ENCODE measurements at places on chromosomes 3 and 15.
A peak's percentile ranks its signal among the peaks of the same experiment; 100 is the strongest.

DNA sequence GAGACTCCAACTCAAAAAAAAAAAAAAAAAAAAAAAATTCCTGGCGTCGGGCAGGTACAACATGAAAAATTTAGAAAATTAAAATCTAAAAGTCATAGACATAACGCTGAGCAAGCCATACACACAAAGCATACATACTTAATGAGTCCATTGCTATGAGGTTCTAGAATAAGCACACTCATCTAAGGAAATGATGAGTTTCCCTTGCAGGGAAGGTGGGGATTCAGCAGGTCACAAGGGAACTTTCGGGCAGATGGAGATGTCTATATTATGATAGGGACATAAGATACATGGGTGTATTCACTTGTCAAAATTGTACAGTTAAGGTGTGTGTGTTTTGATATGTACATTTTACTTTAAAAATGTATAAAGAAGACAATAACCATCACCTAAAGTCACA lies 120.2 kb upstream of the LIPC start:
- no peak for DNase-seq

- DNase-seq = no peak
Observed at GRCh38 chr3:7249493-7250076, 388.7 kb downstream of the GRM7 start.

GRCh38 chr3:172586436-172586835 lies 63.2 kb upstream of the TNFSF10 start:
- DNase-seq = no peak

- DNase-seq = no peak
Observed at GRCh38 chr3:166447513-166447912, 610.3 kb upstream of the BCHE start.

DNA sequence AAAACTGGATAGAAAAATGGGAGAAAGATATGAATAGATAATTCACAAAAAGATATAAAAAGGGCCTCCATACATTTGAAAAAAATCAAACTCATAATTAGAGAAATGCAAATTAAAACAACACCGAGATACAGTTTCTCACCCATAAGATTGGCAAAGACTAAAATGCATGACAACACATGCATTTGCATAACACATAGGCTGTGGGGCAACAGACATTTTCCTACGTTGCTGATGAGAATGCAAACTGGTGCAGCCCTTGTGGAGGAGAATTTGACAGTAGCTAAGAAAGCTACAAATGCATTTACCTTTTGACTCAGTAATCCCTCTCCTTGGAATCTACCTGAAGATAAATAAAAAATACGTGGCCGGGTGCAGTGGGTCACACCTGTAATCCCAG lies 11.4 kb upstream of the CAND2 start:
- no peak for DNase-seq

- no peak for DNase-seq
Observed at GRCh38 chr3:149299938-149300801, 33.3 kb downstream of the TM4SF18 start.

DNA sequence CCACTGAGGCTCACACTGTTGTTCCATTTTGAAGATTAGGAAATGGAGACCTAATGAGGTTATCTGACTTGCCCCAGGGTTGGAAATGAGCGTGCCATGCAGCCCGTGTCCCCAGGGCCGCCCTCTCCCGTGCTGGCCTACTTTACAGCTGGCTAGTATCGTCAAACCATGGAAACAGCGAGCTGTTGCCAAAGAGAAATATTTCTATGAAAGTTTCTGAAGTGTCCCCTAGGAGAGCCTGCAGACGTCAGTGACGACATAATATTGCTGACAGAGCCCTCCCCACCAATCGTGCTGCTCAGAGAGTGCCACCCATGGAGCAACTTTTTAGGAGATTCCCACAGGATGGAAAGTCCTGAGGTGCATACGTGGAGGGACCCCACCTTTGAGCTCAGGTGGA lies 11.2 kb upstream of the FAM174B start:
- DNase-seq = no peak

GRCh38 chr3:187995043-187995400 lies 158.9 kb upstream of the LPP start:
- DNase-seq = no peak

- DNase-seq = no peak
Observed at GRCh38 chr15:90225504-90226234, 8.1 kb downstream of the CIB1 start.

- DNase-seq = no peak
Observed at GRCh38 chr3:97825101-97825500, 3.3 kb downstream of the CRYBG3 start.

GRCh38 chr3:123330441-123330991 lies 118.4 kb downstream of the ADCY5 start:
- no peak for DNase-seq

DNA sequence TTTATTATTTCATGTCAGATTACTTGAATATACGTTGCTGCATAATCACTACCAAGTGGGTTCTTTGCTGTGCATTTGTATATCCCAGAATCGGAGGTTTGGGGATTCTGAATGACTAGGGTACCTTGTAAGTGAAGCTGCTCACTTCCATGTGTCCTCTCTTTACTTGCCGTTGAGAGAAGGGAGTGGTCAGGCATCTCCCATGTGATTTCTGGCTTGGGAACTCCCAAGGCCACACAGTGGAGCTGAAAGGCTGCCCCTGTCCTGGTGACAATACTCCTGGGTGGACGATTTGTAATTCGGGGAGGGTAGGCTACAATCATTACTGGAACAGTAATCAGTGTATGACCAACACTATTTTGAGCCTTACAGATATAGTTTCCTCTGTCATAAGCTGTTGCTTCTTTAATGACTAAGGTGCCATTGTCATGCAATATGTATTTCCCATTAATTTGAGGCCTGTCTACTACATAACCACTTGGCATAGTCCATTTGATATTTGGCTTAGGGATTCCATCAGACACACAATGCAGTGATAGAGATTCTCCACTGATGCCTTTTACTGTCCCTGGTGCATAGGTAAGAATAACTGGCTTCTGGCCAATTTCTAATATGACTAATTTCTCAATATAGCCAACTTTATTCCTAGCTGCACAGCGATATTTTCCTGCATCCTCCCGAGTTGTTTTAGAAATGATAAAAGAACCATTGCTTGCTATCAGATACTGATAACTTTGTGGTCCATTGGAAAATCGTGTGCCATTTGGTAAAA lies 24.0 kb downstream of the IGSF10 start:
- no peak for DNase-seq

- DNase-seq = no peak
Observed at GRCh38 chr3:134605556-134605955, 45.3 kb downstream of the KY start.

DNA sequence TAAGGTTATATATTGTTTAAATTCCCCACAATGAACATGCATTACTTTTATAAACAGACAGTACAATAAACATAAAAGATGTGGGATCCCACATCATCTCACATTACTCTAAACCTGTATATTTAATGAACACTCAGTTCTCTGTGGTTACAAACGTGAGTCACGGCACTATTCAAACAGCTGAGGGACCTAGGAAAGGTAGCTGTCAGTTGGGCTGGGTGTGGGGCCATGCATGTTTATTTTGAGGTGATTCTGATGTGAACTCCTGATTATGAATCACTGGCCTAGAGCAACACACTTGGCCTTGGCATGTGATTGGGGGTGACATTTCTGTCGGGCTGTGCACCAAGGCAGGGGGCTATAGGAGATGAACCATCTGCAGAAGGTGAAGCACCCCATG lies 147.6 kb upstream of the HACD2 start:
- no peak for DNase-seq

- DNase-seq = peak; percentile 2
Observed at GRCh38 chr3:132721479-132722164, 587 bp downstream of the NPHP3 start.

DNA sequence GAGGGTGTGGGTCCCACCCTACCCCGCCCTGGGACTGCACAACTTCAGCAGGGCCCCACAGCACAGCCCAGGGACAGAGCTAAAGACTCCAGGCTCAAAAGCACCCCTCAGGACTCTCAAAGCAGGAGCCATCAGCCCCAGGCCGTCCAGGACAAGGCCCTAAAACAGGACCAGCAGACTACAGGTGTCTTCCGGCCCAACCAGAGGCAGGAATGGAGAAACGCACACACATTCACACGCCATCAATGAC lies 26.1 kb downstream of the ATRIP start:
- DNase-seq = no peak

DNA sequence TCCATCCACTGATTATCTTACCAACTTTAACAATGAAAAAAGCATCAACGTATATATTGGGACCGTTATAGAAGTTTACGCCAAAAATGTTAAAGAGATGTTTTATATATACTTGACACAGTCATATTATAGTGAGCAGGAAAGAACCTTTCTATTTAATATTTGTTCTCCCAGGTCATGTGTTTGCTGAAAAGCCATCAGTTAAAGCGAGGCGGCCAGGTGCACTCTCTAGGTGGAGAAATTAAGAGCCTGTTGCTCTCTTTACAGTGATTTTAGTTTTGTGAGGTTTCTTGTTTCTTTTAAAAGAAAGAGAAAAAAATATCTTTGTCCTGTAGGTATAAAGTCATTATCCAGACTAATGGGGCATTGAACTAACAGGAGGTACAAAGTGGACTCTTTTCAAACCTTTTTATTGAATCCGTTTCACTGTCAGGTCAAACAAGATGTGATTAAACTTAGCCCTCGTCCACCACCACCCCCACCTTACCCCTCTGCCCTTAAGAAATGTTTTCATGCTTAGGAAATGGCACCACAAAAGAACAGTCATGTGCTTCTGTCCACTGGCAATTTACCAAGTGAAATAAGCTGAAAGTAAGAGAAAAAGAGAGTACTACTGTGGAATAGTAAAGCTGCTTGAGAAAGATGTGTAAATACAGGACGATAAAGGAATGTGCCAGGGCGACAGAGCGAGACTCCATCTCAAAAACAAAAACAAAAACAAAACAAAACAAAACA lies 279.9 kb downstream of the PTPRG start:
- DNase-seq = no peak

DNA sequence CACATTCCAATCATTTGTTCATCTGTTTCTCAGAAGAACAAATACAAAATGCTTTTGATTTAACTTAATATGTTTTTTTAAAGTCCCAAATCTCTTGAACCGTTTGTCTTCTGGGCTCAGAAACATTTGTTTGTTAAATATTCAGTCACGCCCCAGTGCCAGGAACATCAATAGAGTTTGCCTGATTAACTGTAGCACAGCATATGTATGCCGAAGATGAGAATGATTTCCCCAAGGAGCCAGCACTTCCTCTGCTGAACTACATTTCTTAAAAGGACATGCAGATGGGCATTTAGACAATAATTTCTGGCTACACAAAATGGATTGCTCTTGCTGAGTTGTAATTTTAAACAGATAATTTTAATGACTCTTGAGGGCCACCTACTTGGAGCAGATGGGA lies 191.6 kb upstream of the FAM3D start:
- no peak for DNase-seq

GRCh38 chr3:167978071-167978470 lies 117.7 kb downstream of the GOLIM4 start:
- DNase-seq = no peak

Data from stimulated activated CD4-positive, alpha-beta T cell treated with anti-CD3 and anti-CD28 coated beads, Interleukin-1b, Interleukin-23, amount 100 ng/mL, for 1 hour (primary cell).